ENCODE measurements at places on chromosomes 2 and 18.

- H3K27ac ChIP-seq = no peak overlapping the region
- no peaks in the 10 kb centered on the region for H3K36me3 ChIP-seq
- H3K4me3 ChIP-seq = no peak overlapping the region
- no peaks in the 10 kb centered on the region for H3K27me3 ChIP-seq
- no peaks in the 10 kb centered on the region for H3K4me1 ChIP-seq
Measured at GRCh38 chr2:241020201-241020600, 21.8 kb downstream of the SNED1 start.

GRCh38 chr2:42999391-42999841, 207.0 kb upstream of the HAAO start:
- no peaks in the 10 kb centered on the region for H3K27me3 ChIP-seq
- no peak overlapping the region for H3K4me3 ChIP-seq
- no peaks in the 10 kb centered on the region for H3K36me3 ChIP-seq
- no peaks in the 10 kb centered on the region for H3K4me1 ChIP-seq
- no peak for DNase-seq
- H3K27ac ChIP-seq = no peak overlapping the region

- H3K27ac ChIP-seq = no peak overlapping the region
- H3K4me1 ChIP-seq = no peaks in the 10 kb centered on the region
- no peaks in the 10 kb centered on the region for H3K36me3 ChIP-seq
- no peak for DNase-seq
- H3K27me3 ChIP-seq = no peaks in the 10 kb centered on the region
- no peak overlapping the region for H3K4me3 ChIP-seq
Measured at GRCh38 chr2:10233131-10234012, 69.3 kb upstream of the HPCAL1 start.

- no peak overlapping the region for H3K27ac ChIP-seq
- H3K4me3 ChIP-seq = no peak overlapping the region
- H3K4me1 ChIP-seq = peaks cover 13% of the 10 kb centered on the region
- peak; percentile 21 for DNase-seq
Measured at GRCh38 chr2:181574321-181574720, 82.6 kb downstream of the CERKL start.

DNA sequence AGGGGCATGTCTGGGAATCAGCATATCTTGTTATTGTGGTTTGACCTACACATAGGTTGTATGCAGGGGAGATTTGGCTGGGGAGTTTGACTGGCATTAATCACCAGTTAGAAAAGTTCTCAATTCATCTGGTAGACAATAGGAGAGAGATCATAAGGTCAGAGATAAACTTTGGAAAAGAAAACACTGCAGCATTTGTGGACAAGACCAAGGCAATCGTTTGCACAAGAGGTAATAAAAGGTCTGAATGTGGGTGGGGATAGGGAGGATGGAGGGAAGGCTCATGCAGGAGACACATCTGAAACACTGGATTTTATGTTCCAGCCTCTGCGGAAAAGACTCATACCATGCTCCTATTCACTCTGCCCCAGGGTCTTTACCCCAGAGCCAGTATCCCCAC, 136.9 kb downstream of the MAIP1 start:
- H3K27me3 ChIP-seq = no peaks in the 10 kb centered on the region
- H3K27ac ChIP-seq = no peak overlapping the region
- DNase-seq = no peak
- no peaks in the 10 kb centered on the region for H3K36me3 ChIP-seq
- no peaks in the 10 kb centered on the region for H3K4me1 ChIP-seq
- H3K4me3 ChIP-seq = no peak overlapping the region

GRCh38 chr2:173652311-173652710, 297.6 kb downstream of the CDCA7 start:
- no peaks in the 10 kb centered on the region for H3K4me1 ChIP-seq
- H3K27ac ChIP-seq = no peak overlapping the region
- H3K27me3 ChIP-seq = peaks cover 9% of the 10 kb centered on the region
- H3K36me3 ChIP-seq = no peaks in the 10 kb centered on the region
- no peak overlapping the region for H3K4me3 ChIP-seq

DNA sequence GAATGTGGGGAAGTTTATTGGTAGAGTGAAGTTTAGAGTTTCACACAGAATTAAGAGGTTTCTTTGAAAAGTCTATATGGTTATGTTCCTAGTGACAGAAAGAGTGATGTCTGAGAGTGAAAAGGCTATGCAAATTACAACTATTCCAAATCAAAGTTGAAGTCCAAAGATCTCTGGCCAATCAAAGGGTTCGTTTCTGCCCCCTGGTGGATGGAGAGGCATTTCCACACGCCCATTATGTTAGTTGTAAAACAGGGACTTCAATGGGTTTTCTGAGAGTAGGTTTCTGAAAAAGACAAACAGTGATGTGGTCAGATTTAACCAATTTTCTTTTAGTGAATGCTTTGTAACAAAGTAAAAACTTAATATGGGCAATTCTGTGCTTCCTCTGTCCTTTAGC, 441.5 kb upstream of the POU3F3 start:
- H3K36me3 ChIP-seq = no peaks in the 10 kb centered on the region
- no peak overlapping the region for H3K27ac ChIP-seq
- no peaks in the 10 kb centered on the region for H3K4me1 ChIP-seq
- peak; percentile 44 for DNase-seq
- H3K4me3 ChIP-seq = no peak overlapping the region

DNA sequence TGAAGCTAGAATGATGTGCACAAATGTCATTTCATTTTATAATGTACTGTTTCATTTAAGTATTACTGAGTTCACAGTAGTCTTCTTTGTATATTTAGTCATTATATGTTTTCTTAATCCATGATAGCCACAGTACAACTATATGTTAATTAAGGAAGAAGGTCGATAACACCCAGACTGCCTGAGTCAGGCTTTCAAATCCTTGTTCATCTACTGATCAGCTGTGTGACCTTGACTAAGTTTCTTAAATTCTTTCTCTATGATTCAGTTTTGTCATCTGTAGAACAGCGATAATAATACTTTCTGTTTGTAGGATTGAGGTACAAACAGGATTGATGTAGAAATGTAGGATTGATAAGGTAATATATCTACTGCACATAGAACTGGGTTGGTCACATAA, 5.4 kb downstream of the GCC2 start:
- H3K4me1 ChIP-seq = no peaks in the 10 kb centered on the region
- DNase-seq = no peak
- no peak overlapping the region for H3K27ac ChIP-seq
- no peaks in the 10 kb centered on the region for H3K27me3 ChIP-seq

DNA sequence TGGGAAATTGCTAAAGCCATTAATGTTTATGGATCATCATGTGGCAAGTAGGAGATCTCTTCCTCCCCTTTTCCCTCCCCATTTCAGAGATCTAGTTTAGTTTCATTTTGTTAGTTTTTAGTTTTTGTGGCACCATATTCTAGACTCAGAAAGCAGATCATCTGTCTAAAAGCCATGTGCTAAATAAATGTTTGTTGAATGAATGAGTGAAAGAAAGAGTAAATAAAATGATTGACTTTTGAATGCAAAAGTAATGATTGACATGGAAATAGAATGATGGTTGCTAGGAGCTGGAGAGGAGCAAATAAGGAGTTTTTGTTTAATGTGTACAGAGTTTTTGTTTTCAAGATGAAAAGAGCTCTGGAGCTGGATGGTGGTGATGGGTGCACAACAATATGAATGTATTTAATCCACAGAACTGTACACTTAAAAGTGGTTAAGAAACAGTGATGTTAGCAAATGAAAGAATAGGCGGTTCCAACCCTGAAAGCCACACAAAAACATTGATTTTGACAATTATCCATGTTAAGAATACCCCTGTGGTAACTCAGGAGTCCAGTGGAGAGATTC, 23.6 kb downstream of the TMEM178A start:
- DNase-seq = no peak

GRCh38 chr2:69975853-69976462, 14.5 kb upstream of the ASPRV1 start:
- no peaks in the 10 kb centered on the region for H3K36me3 ChIP-seq
- no peaks in the 10 kb centered on the region for H3K4me1 ChIP-seq
- no peak overlapping the region for H3K4me3 ChIP-seq
- H3K27ac ChIP-seq = no peak overlapping the region
- no peak for DNase-seq
- H3K27me3 ChIP-seq = no peaks in the 10 kb centered on the region

GRCh38 chr2:58667137-58667774, 426.1 kb upstream of the FANCL start:
- DNase-seq = no peak
- H3K27me3 ChIP-seq = no peaks in the 10 kb centered on the region
- no peak overlapping the region for H3K4me3 ChIP-seq
- H3K27ac ChIP-seq = no peak overlapping the region

DNA sequence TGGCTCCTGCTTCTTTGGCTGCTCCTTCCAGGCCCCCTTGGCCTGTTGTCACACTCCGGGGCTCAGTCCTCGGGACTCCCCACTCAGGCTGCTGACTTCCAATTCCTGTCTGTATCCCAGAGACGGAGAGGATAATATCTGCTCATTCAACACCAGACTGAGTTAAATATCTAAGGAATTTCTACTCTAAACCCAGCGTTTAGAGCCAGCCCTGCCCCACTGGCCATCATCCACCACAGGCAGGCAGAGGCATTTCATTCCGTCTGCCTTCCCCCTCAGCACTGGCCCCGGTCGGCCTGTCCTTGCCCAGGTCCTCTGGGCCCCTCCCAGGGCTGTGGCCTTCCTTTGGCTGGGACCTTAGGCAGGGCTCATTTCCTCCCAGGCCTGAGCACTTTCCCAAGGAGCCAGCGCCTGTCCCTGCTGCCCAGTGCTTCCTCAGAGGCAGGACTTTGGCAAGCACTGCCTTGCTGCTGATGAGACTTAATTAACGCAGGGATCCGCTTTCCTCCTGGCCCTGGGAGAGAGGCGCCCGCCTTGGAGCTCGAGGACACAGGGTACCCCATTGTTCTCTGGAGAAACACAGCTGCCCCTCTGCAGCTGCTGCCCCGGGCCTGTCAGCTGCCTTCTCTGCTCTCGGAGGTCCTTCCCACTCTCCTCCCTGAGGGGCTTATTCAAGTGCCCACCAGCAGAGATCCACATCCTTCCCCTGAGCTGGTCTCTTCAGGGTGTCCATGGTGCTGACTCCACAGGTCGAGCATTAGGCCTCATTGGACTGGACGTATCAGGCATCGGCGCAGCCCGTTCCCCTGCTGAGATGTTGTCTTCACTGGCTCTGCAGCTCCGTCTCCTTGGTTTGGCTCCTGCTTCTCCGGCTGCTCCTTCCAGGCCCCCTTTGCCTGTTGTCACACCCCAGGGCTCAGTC, 42.8 kb downstream of the ATOH8 start:
- no peaks in the 10 kb centered on the region for H3K36me3 ChIP-seq
- no peak overlapping the region for H3K4me3 ChIP-seq
- no peak overlapping the region for H3K27ac ChIP-seq
- H3K4me1 ChIP-seq = peaks cover 8% of the 10 kb centered on the region

- H3K4me3 ChIP-seq = no peak overlapping the region
- H3K4me1 ChIP-seq = no peaks in the 10 kb centered on the region
- H3K27ac ChIP-seq = no peak overlapping the region
- no peaks in the 10 kb centered on the region for H3K27me3 ChIP-seq
- peak; percentile 40 for DNase-seq
Measured at GRCh38 chr2:16218625-16219024, 278.3 kb downstream of the MYCN start.

DNA sequence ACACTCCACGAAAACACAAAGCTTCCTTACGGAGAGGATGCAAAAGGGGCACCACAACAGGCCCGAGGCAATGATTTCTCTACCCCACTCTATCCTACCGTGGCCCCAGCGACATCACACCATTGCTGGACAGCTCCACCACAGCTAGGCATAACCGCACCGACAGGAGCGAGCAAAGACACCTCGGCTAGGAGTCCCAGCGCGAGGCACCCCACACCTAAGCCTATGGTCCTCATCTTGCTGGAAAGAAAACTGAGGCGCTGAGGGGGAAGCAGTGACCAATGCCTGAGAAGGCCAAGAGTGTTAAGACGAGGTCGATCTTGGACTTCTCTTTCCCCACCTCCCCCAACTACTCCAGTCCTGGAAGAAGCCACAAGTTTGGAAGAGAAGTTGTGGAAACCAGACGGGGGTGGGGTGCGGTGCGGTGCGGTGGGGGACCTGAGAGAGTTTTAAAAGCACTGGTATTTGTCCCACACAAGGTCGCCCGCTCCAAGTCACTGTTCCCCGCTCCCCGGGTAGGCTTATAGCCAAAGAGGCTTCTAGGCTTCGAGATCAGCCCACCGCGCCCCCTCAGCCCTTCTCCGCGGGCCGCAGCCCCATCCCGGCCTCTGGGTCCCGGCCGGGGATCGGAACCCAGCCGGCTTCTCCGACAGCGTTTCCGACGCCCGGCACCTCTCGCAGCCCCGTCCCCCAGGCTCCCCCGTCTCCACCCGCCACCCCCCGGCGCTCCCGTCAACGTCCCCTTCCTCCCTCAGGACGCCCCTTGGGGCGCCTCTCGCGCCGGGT, 766 bp downstream of the PDE6D start:
- H3K27ac ChIP-seq = peak overlapping the region; percentile 78
- H3K4me1 ChIP-seq = peaks cover 10% of the 10 kb centered on the region
- H3K36me3 ChIP-seq = no peaks in the 10 kb centered on the region
- DNase-seq = peak; percentile 6
- H3K4me3 ChIP-seq = peak overlapping the region; percentile 78

GRCh38 chr2:102187496-102188150, 800 bp downstream of the IL1RL2 start:
- no peaks in the 10 kb centered on the region for H3K36me3 ChIP-seq
- no peak overlapping the region for H3K27ac ChIP-seq
- H3K4me3 ChIP-seq = peak overlapping the region; percentile 25
- H3K4me1 ChIP-seq = no peaks in the 10 kb centered on the region
- DNase-seq = peak; percentile 42

- no peak overlapping the region for H3K4me3 ChIP-seq
- H3K4me1 ChIP-seq = peaks cover 31% of the 10 kb centered on the region
- DNase-seq = no peak
Measured at GRCh38 chr18:63159590-63159989, 160.0 kb downstream of the BCL2 start.

Measured in A673 (cell line).